Activated CD4-positive, alpha-beta T cell treated with anti-CD3 and anti-CD28 coated beads, Interleukin-2, amount 10 ng/mL, durations not matched to agents 7 days and 5 days (primary cell): ENCODE measurements at places on chromosomes 4 and X.

DNA sequence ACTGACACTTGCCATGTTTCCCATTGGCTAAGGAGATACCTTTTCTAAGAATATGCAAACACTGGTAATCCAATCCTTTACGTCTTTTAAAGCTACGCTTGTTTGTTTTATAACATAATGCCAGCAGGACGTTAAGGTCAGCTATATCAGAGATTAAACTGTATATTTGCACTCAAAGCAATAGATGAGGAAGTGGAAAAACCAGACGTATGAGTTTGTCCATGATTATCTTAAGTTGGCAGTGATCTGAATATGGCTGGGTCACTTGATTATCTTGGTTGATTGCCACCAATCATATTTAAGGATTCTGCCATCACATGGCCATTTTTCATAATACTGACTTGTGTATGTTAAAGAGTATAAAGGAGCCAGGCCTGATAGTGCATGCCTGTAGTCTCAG lies 19.4 kb downstream of the TMSB4X start:
- DNase-seq = no peak

GRCh38 chr4:69731241-69731640 lies 29.2 kb downstream of the SULT1B1 start:
- DNase-seq = no peak

DNA sequence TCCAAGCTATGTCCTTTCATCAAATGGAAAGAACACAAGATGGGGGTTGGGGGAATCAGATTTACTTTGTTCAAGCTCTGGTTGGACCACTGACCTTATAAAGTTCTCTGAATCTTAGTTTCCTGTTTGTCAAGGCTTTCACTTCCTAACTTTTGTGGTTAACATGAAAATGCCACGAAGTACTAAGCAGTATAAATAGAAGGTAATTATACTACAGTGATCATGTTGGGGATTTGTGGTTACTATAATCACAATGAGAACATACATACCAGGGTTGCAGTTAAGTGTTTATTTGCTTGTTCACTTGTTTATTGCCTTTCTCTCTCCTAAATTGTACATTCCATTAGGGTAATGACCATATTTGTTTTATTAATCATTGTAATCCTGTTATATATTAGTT lies 53.2 kb downstream of the SPRY1 start:
- DNase-seq = no peak

DNA sequence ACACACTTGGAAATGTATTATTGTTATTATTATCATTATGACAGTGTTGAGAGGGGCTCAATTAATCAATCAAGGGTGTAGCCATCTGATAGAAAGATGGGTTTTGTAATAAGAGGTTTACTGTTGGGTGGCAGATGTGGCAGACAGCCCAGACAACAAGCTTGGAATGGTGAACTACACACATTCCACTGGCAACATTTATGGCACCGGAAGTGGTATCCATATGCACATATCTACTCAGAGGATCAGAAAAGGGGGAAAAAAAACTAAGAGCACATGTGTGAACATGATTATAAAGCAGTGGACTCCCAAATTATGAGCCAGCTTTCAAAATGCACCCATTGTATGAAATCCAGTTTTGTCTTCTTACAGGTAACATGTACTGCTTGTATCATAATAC lies 125.9 kb upstream of the ARX start:
- DNase-seq = no peak

DNA sequence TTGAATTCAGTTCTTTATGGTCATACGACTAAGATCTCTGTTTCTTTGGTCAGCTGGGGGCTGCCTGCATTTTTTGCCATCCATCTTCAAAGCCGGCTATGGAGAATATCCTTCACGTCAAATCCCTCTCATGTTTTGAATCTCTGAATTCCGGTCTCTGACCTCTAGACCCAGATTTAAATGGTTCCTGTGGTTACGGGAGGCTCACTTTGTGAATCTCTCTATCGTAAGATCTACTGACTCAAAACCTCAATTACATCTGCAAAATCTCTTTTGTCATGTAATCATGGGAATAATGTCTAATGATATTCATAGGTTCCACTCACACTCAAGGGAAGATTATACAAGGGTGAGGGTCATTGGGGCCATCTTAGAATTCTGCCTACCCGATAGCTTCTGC lies 5.7 kb upstream of the MPC1L start:
- no peak for DNase-seq

DNA sequence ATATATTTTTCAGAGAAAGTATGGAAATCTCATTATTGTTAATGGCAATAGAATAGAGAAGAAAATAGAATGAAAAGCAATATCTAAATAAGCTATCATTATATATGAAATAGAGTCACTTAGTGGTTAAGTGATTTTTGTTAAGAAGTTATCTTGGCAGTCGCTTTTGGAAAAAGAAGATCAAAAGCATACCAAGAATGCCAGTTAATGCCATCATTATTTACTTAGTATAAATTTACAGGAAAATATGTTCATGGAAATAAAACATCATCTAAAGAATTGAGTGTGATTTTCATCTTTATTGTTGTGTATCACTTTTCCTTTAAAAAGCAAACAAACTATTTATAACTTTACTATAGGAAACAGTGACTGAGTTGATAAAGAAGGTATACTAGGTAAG lies 85.3 kb upstream of the GPR101 start:
- DNase-seq = no peak

DNA sequence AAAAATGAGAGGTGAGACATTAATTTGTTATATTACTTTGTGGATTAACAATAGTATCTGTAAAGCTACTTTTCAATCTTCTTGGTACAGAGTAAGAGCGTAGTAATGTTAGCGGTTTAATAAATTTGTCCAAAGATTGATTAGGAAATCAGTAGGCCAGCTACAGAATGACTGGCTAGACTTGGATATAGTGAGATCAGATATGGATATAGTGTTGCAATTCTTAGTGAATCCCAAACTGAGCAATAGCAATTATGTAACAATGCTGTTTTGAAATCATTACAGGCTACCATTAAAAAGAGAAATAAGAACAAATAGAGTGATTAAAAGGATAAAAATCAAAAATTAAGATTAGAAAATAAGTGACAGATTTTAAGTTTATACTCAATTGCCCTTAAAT lies 847 bp upstream of the UGT2A2 start:
- DNase-seq = no peak

DNA sequence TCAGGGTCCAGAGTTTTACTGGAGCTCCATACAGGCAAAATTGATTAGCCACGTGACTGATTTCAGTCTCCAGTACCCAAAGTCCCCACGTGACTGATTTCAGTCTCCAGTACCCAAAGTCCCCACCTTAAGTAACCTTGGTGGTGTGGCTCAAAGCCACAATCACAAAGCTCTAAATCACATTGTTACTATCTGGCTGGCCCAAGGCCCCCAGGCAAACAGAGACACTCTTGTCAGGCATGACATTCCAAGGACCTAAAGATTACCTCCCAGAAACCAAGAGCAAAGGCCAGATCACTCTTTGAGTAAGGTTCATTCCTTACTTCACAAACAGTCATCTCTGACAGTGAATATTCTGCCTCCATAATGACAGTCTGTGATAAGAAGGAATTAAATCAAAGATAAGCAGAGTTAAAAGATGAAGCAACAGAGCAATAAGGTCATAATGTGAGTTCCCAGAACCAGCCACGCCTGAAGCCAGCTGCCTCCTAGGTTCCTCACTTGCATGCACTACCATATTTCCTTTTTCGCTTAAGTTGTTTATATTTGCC lies 78.5 kb downstream of the ANXA3 start:
- no peak for DNase-seq

DNA sequence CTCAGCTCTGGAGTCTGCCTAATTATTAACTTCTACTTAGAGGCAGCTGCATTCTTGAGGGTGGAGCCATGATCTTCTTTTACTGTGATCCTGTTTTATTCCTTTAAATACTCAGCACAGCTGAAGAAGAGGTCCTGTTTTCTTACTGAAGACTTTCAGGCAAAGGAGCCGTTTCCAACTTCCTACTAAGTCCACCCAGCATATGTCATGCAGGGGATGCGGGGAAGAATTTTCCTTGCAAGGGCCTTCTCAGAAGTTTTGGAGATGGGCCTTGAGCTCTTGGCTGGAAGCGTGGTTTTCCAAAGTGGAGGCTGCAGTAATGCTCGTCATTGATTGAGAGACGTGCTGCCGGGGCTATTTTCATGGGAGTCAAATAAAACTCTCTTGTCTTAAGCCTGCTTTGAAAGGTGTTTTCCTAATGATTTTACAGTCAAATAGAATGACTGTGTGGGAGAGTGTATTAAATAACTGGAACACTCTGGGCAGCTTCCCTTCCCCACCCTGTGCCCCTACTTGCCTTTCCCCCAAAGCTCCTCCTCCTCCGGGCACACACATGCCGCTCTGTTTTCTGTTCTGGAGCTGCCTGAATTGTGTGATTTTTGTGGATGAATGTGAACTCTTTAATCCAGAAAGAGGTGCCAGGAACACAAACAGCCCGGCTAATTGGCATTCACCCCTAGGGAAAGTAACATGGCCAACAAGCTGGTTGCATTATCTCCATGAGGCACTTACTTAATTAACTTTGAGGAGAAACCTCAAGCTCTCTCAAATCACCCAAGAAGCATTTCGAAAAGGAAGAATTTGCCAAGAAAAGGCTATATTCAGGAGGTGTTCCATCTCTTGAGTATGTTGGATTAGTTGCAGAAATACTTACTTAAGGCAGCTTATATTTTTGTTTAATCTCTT lies 28.1 kb downstream of the FGF2 start:
- DNase-seq = no peak

GRCh38 chrX:1444561-1445500 lies 7.9 kb downstream of the ASMTL start:
- DNase-seq = peak; percentile 4

- no peak for DNase-seq
These were observed 556.0 kb upstream of the CPEB2 start for GRCh38 chr4:14446311-14446710.
